PC-9 (cell line): ENCODE measurements at places on chromosomes 6 and 20. TPM values are rescaled to one million over a fixed set of nuclear protein-coding genes. Genes with fewer than 3 reads are reported as not detected.

The TNFRSF21 gene
- 172 and 219 TPM in 2 replicates for total RNA-seq

The LRP11 gene
- total RNA-seq: 33.8 and 38.6 TPM in 2 replicates

The HMGCLL1 gene
- 0.39 and 0.68 TPM in 2 replicates for total RNA-seq

The DYNLT2 gene
- 1.4 and 1.5 TPM in 2 replicates for total RNA-seq

The TFAP2B gene
- not detected in 2 replicates for total RNA-seq

The NPEPL1 gene
- 24.0 and 36.9 TPM in 2 replicates for total RNA-seq

The LRRN4 gene
- total RNA-seq: 0.23 and 0.72 TPM in 2 replicates

The PACSIN1 gene
- total RNA-seq: 5.0 and 6.4 TPM in 2 replicates

The TRIM15 gene
- not detected in 2 replicates for total RNA-seq

The WFDC5 gene
- total RNA-seq: not detected in 2 replicates

The SLC52A3 gene
- total RNA-seq: 6.9 and 7.2 TPM in 2 replicates

The NUP43 gene
- total RNA-seq: 25.1 and 36.2 TPM in 2 replicates

The ARMH2 gene
- not detected in 2 replicates for total RNA-seq

The PPP1R3G gene
- total RNA-seq: 1.1 and 1.4 TPM in 2 replicates

The PKHD1 gene
- total RNA-seq: not detected in 2 replicates

The ZBTB46 gene
- 3.6 and 4.9 TPM in 2 replicates for total RNA-seq

The GMEB2 gene
- total RNA-seq: 18.9 and 19.3 TPM in 2 replicates

The ZNF343 gene
- 10.0 and 11.9 TPM in 2 replicates for total RNA-seq

The GUCA1A gene
- total RNA-seq: not detected in 2 replicates

The GABRR2 gene
- 0.52 TPM in 1 of 2 replicates, not detected in the other for total RNA-seq

The ENPP1 gene
- total RNA-seq: 3.0 and 4.1 TPM in 2 replicates
